ENCODE measurements at places on chromosomes 12 and 14.

DNA sequence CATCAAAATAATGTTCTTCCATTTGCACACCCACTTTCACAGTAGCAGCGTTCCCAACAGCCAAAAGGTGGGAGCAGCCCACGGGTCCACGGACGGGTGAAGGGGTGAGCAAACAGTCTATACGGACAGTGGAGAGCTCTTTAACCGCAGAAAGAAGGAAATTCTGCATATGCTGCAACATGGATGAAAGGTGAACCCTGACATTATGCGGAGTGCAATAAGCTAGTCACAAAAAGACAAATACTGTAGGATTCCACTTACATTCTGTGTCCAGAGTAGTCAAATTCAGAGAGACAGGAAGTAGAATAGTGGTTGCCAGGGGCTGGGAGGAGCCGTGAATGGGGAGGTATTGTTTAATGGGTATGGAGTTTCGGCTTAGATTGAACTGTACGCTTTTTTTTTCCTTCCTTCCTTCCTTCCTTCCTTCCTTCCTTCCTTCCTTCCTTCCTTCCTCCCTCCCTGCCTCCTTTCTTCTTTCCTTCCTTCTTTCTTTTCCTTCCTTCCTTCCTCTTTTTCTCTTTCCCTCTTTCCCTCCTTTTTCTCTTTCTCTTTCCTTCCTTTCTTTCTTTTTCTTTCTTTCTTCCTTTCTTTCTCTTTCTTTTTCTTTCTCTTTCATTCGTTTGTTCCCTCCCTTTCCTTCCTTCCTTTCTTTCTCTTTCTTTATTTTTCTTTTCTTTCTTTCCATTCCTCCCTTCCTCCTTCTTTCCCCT lies 15.8 kb upstream of the ANKRD9 start:
- peak; percentile 65 for DNase-seq

GRCh38 chr12:7498809-7499208 lies 4.8 kb downstream of the CD163 start:
- no peak for DNase-seq

DNA sequence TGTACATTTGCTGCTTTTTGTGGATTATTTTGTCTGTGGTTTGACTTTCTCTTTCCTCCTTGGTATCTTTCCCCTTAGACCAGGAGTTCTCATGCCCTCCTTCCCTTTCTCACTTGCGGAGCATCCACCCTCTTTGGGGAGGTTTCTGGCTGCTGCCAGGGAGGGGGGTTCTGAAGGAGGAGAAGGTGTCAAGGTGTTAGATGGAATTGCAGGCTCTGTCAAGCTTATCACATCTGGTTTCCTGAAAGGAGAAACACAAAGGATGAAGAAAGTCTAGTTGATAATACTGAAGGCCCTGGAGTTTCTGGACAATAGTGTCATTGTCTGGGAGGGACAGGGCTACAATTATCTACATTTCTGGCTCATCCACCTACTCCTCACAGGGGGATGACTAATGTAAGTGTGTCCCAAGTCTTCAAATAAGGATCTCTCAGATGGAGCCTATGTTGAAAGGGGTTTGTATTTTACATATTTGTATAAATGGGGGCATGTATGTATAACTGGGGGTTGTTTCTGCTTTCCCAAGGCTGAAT lies 217.3 kb upstream of the CCDC196 start:
- no peak for DNase-seq

- DNase-seq, result no peak
Measured at GRCh38 chr12:131836193-131836592, 8.0 kb downstream of the MMP17 start.

DNA sequence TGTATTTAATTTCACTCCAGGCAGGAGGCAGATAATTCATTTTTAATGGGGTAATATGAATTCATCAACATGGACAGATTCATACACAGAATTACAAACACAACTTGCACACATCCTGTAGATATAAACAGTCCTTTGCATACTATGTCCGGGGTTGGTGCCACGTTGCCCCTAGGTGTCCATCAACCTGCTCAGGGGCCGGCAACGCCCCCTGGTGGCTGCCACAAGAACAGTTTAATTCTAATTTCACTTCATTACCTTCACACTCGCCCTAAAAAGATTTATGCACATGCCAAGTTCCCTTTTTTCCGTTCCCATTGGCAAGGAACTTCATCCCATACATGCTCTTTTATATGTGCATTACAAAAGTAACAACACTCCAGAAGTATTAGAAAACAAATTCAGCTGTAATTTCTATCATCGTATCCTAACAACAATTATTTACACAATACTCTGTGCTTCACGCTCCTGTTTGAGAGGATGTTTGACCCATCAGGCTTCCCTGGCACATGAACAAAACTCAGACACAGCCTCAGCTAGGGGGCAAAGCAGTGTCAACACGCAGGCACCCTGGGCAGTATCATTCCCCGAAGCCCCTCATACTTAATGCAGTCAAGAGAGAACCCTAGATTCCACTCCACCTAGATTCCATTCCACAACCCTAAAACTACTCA lies 15.5 kb downstream of the MANSC1 start:
- peak; percentile 64 for DNase-seq

- no peak for DNase-seq
Measured at GRCh38 chr12:76265424-76266180, 82.6 kb downstream of the BBS10 start.

- no peak for DNase-seq
Measured at GRCh38 chr12:76028571-76029277, 2.9 kb downstream of the PHLDA1 start.

All from NCI-H345 (cell line).